ENCODE measurements at places on chromosomes 3 and 15.

- DNase-seq: no peak
Observed at GRCh38 chr3:141100531-141101320, 49.6 kb downstream of the SPSB4 start.

GRCh38 chr3:127902486-127902885, 12.5 kb upstream of the KBTBD12 start:
- no peak for DNase-seq

- peak; percentile 28 for DNase-seq
Observed at GRCh38 chr15:101070502-101071273, 151.5 kb downstream of the LRRK1 start.

- no peak for DNase-seq
Observed at GRCh38 chr15:86876387-86876944, 796.8 kb downstream of the AGBL1 start.

DNA sequence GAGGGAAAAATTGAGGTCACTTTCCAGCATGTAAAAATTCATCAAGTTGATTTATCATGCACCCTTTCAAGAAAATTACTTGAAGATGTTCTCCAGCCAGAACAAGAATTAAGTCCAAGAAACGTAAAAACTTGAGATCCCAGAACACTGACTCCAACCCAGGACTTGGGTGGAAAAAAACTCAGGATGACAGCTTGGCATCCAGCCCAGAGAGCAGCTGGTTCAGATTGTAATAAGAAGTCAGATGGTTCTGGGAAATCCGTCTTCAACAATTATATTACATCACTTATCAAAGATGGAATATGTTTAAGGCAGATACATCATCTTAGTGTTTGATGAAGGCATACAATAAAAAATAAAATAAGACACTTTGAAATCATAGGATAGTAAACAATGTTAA, 23.0 kb upstream of the DNAJC13 start:
- no peak for DNase-seq

DNA sequence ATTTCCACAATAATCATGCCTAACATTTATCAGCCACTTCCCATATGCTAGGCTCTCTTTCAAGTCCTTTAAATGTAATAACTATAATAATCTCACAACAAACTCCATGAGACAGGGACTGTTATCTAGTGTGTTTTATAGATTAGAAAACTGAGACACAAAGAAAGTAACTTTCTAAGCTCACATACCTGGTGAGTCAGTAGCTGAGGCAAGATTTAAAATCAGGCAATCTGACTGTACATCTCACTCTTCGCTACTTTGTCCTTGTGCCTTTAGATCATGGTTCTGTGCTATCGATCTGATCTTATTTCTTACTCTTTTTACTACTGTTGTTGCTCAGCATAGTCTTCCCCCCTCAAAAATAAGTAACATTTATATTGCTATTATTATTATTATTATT, 295.5 kb downstream of the LPP start:
- no peak for DNase-seq

DNA sequence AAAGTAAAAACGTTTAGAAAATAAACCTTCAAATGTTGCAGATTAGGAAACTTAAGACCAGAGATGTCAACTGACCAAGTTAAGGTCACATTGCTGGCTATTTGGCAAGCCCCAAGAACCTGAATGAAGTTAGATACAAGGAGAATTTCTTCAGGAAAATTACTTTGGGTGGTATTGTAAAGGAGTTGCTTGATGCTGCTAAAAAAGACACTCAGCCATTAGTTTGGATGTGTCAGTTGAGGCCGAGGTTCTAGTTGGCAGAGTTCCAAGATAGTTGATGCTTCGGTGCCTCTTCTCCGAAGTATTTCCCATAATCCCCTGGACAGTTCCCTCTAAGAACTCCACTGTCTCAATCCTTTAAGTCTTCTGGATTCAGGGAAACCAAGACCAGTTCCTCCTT, 24.3 kb downstream of the SIAH2 start:
- DNase-seq: no peak

DNA sequence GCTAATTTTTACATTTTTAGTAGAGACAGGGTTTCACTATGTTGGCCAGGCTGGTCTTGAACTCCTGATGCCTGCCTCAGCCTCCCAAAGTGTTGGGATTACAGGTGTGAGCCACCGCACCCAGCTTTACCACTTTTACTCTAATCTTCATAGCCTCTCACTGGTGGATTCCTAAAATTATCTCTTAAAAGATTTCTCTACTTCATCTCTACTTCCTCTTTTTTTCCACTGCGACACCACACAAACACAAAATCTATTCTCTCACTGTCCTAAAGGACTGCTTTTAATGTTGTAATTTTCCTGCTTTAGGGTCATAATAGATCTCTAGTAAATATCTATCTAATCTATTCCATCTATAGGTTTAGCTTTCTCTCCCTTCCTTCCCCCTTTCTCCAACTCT, 34.0 kb upstream of the TBL1XR1 start:
- no peak for DNase-seq

GRCh38 chr3:25594007-25594502, 70.7 kb downstream of the TOP2B start:
- peak; percentile 22 for DNase-seq

- DNase-seq: no peak
Observed at GRCh38 chr3:158642005-158642404, 2.3 kb upstream of the GFM1 start.

- DNase-seq: no peak
Observed at GRCh38 chr3:54841471-54841870, 86.4 kb downstream of the LRTM1 start.

GRCh38 chr3:37885814-37886213, 24.1 kb downstream of the CTDSPL start:
- DNase-seq: no peak

GRCh38 chr3:14494973-14495300, 45.2 kb downstream of the GRIP2 start:
- DNase-seq: no peak

GRCh38 chr3:155386919-155387318, 93.4 kb upstream of the STRIT1 start:
- DNase-seq: no peak

- peak; percentile 74 for DNase-seq
Observed at GRCh38 chr15:70252056-70252950, 154.6 kb upstream of the TLE3 start.

GRCh38 chr15:99452728-99453636, 112.8 kb upstream of the MEF2A start:
- no peak for DNase-seq

- no peak for DNase-seq
Observed at GRCh38 chr15:39172380-39173281, 408.2 kb upstream of the THBS1 start.

- DNase-seq: peak; percentile 9
Observed at GRCh38 chr3:194344012-194344411, 7.1 kb downstream of the CPN2 start.

GRCh38 chr3:157301755-157302154, 134.9 kb upstream of the PTX3 start:
- no peak for DNase-seq

GRCh38 chr3:23389686-23390085, 186.6 kb downstream of the UBE2E2 start:
- no peak for DNase-seq

GRCh38 chr3:159848348-159849118, 140.1 kb upstream of the IL12A start:
- no peak for DNase-seq

GRCh38 chr15:88719654-88720053, 80.8 kb downstream of the ISG20 start:
- no peak for DNase-seq

- DNase-seq: no peak
Observed at GRCh38 chr3:111821891-111822290, 37.2 kb upstream of the PHLDB2 start.

DNA sequence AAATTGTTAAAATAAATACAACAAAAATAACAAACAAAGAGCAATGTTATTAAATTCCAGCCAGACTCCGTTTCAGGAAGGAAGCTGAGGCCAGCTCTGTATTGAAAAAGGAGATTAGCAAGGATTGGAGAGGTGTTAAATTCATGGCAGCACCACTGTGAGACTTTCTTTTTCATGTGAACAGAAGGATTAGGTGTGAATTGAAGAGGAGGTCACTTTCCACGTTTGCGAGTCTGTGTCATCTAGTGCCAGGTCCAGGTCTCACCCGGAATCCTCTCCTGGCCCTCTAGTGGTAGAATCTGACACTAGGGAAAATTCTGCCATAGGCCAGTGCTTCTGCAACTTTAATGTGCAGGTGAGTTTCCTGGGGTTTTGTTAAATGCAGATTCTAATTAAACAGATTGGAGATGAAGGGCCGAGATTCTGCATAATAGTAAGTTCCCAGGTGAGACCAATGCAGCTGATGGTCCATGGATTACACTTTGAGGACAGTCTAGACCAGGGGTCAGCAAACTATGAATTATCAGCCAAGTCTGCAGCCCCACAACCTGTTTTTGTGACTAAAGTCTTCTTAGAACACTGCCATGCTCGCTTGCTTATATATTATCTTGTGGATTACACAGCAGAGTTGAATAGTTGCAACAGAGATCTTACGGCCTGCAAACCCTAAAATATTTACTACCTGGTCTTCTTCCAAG, 9.2 kb upstream of the SLC6A1 start:
- DNase-seq: no peak

DNA sequence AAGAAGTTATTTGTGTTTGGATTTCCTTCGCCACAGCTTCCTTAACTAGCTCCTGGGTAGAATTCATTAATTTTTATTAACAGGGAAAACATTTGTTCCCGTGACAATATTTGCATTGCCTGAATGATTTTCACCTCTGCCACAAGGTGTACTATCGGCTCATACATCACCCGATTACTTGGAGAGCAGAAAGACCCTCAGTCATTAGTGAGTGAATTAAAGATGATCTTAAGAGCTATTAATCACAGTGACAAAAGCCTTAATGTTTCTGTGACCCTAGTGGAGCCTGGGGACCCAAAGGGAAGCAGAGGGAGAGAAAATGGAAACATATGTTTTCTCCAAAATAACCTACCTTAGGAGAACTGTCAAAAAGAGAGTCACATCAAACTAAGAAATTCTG, 228.3 kb downstream of the MECOM start:
- no peak for DNase-seq

DNA sequence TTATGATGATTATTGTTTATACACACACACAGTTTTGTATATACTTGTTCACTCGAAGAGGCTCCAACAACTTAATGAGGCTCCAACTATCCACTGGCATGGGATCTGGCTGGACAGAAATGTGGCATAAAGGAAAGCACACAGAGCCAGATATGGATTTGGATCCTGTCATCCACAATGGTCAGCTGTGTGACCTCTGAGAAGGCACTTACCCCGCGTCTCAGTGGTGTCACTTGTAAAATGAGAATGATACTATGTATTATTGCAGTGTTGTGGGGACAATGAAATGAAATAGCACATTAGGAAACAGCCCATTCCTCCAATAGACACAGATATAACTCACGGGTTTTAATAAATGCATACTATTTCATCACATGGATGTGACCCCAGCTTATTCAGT, 42.2 kb downstream of the PDZRN3 start:
- no peak for DNase-seq

All from NCI-H774 (cell line).